ENCODE measurements at places on chromosomes 16 and 17.

DNA sequence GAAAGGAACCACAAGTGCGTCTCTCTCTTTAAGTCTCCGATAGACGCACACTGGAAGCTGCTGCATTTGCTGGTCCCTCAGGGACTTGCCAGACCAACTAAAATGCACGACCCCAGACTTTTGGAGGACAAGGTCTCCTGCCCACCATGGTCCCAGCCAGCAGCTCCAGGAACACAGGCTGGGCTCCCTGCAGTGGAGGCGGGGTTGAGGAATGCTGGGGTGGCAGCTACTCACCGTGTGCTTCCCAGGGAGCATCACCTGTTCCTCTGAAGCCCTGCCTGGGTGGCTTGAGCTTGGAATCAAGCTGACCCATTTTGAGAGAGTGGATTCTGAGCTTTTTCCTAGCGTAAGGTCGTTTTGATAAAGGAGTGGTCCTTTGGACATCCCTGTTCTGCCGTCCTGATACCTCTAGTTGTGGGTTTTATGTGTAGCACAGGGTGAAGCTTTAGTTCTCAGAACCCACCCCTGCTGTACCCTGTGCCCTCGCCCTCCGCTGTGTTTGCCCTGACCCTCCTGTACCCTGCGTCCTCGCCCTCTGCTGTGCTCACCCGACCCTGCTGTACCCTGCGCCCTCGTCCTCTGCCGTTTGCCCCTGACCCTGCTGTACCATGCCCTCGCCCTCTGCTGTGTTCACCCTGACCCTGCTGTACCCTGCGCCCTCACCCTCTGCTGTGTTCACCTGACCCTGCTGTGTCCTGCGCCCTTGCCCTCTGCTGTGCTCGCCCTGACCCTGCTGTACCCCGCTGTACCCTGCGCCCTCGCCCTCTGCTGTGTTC lies 11.0 kb downstream of the ZNF276 start:
- no peak for DNase-seq

- no peak for DNase-seq
Measured at GRCh38 chr17:13643180-13643579, 41.5 kb upstream of the HS3ST3A1 start.

- DNase-seq = no peak
Measured at GRCh38 chr16:756428-756827, 4.1 kb upstream of the MSLN start.

DNA sequence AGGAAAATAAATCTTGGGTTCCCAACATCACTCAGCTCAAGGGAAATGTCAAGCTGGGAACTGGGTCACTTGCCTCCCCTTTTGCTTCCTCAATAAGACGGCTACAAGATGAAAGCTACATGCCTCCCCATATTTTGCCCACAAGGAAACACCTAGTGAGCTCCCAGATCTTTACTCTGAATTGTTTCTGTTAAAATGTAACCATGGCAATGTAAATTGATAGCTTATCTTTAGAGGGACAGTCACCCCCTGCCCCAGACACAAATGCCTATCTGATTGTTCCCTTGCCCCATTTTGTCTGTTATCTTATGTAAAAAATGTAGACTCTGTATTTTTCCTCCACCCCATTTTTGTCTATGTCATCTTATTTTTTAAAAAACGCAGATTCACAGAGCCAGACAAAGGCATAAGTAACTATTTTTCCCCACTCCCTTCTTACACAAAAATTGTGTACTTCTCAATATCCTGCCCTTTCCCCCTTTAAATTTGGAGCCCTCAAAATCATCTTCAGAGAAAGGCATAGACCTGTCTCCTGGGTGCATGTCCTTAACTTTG lies 288.7 kb upstream of the ERCC4 start:
- DNase-seq = no peak

DNA sequence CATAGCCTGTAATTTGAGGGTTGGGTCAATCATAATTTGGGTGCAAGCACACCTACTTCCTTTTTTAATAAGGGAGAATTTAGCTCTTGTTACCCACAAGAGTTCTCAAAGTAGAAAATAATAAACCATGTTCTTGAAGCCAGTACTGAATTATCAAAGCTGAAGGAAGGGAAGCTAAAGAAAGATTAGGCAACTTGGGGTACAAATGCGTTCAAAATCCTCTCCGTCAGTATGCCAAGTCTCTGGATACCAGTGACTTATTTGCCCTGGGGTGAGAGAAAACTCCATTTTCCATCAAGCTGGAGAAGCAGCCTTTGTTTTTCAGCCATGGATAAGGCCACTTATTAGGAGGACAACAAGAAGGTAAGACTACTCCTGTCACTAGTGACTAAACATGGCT lies 23.5 kb upstream of the DHRS13 start:
- no peak for DNase-seq

DNA sequence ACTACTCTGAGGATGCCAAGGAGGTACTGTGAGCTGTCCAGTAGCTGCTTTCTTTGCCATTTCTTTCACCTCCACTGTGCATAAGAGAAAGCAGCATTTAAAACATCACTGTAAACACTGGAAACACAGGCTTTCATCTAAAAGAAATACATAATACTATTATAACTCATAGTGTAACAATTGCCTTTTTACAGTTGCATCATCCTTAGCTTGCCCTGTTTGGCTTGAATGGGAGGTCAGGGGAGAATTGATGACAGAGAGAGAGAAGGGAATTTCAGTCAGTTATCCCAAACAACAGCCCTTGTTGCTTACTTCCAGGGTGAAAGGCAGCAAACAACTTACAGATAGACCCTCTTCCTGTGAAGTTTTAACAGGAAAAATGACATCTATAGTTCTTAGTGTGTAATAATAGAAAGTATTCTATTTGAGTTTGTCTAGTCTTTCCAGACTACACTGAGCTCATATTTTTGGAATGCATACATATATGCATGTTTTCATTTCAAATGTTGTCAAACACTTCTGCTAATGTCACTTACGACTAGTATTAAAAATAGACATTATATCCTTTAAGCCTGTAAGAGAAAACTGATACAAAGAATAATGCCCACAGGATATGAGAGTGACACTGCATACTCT lies 71.7 kb upstream of the MTMR4 start:
- DNase-seq = no peak

DNA sequence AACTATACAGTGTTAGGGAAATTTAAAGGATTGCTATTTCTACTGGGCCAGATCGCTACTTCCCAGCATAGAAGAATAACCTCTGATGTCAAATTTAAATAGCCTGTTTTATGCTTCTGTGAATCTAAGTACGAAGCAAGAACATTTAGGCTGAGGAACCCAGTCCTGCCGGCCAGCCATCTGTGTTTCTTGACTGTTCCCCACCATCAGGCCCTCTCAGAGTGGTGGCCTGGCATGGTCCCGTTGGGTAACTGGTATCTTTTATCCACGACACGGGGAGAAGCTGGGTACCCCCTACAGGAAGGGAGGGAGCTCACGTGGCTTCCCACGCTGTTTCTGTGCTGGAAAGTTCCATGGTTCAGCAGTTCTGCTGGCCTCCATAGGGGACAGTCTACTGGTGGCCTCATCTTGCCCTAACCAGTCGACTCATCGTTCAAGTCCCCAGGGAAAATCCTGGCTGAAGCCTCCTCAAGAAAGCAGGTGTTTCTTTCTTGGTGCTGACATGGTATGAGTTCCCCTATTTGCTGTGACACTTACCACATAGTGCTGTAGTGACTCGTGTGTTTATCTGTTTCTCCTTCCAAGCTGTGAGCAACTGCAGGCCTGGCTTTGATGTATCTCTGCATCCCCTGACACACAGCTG lies 201.7 kb upstream of the NLRP1 start:
- DNase-seq = no peak

- DNase-seq = no peak
Measured at GRCh38 chr16:54505549-54506213, 219.1 kb upstream of the IRX3 start.

DNA sequence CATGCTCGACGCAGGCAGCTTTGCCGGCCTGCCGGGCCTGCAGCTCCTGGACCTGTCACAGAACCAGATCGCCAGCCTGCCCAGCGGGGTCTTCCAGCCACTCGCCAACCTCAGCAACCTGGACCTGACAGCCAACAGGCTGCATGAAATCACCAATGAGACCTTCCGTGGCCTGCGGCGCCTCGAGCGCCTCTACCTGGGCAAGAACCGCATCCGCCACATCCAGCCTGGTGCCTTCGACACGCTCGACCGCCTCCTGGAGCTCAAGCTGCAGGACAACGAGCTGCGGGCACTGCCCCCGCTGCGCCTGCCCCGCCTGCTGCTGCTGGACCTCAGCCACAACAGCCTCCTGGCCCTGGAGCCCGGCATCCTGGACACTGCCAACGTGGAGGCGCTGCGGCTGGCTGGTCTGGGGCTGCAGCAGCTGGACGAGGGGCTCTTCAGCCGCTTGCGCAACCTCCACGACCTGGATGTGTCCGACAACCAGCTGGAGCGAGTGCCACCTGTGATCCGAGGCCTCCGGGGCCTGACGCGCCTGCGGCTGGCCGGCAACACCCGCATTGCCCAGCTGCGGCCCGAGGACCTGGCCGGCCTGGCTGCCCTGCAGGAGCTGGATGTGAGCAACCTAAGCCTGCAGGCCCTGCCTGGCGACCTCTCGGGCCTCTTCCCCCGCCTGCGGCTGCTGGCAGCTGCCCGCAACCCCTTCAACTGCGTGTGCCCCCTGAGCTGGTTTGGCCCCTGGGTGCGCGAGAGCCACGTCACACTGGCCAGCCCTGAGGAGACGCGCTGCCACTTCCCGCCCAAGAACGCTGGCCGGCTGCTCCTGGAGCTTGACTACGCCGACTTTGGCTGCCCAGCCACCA lies 9.7 kb downstream of the VASN start:
- peak; percentile 40 for DNase-seq

GRCh38 chr17:82228278-82228841 lies 482 bp upstream of the SLC16A3 start:
- DNase-seq = no peak

- DNase-seq = no peak
Measured at GRCh38 chr17:31830971-31831858, 27.8 kb downstream of the COPRS start.
